T1000 (cell line): ENCODE measurements at places on chromosomes 12 and 14.
A peak's percentile ranks its signal among the peaks of the same experiment; 100 is the strongest.

DNA sequence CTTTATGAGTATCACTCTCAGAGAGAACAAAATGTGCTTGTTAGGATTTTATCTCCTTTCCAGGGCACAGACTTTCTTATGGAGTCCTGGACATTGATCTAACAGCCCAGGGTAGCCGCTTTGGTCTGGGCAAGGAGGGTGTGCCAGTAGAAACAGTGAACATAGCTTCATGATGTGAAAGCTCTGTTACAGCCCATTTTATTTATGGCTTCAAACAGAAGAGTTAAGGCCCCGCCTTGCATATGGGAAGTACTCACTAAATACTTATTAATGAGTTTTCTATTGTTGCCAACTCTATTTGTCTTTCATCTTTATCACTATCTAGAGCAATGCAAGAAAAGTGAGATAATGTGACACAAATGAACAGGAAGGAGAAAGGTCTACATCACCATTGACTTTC, 200.5 kb downstream of the NTF3 start:
- DNase-seq: no peak

- no peak for DNase-seq
Observed at GRCh38 chr14:75960231-75960630, 21.6 kb downstream of the TGFB3 start.

GRCh38 chr12:15851045-15851620, 31.1 kb upstream of the STRAP start:
- no peak for DNase-seq

DNA sequence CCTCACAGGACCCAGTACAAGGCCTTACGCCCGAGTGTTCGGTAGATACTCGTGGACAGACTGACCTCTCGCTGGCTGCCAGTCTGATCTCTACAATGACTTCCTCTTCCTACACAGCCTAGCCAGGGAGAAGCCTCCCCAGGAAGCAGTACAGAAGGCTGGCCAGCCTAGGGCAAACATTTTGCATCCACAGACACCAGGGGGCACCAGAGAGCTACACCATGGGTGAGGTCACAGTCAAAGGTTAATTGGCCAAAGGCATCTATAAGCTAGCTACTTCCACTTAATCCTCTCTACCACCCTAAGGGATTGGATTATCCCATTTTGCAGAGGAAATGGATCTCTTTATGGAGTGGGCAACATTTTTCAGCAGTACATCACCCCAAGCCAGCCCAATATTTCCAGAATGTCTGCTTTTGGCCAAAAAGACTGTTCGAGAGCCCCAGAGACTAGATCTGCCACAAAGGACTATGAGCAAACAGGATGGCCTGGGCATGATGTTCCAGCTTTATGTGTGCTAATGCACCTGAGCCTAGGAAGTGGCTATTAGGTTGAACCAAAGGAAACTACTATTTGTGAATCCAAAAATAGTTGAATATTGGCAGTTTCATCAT, 14.6 kb upstream of the PNMA1 start:
- peak; percentile 55 for DNase-seq

GRCh38 chr12:130195776-130196175, 33.5 kb downstream of the FZD10 start:
- no peak for DNase-seq

GRCh38 chr12:42447371-42447786, 121.4 kb downstream of the PPHLN1 start:
- no peak for DNase-seq

- no peak for DNase-seq
Observed at GRCh38 chr14:36502558-36503508, 17.2 kb downstream of the NKX2-1 start.

DNA sequence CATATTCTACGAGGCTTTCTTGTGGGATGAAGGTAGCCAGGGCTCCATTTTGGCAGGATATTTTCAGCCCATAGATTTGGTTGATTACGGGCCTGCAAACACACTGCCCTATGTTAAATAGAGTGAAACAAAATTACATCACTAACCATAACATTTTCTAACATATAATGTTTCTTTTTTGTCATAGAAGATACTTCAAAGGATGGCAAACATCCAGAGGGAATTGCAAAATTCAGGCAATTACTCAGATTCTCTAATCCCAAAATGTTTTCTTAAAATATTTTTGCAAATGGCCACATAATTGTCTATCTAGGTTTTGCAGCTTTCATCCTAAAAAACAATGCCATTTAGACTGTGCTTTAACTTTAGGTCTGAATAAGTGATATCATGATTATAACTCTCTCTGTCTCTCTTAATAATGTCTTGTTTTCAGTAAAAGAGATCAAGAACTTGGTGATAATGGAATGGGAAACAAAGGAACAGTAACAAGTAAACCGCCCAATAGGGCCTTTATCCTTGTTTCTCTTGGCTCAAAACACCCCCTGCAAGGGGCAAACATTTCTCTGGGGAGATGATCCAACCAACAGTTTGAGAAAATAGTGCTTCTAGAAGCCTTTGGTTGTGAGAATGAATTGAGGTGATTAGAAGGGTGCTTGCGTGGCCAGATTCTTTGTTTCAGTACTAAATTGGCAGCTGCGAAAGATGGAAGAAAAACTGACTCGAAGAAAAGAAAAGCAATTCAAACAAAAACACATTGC, 54.4 kb upstream of the BTG1 start:
- DNase-seq: no peak

GRCh38 chr14:92677087-92677668, 71.2 kb downstream of the LGMN start:
- DNase-seq: no peak

- no peak for DNase-seq
Observed at GRCh38 chr12:76856018-76856644, 22.7 kb downstream of the CSRP2 start.

GRCh38 chr12:69569236-69569635, 16.0 kb upstream of the CCT2 start:
- no peak for DNase-seq

- DNase-seq: no peak
Observed at GRCh38 chr12:32010631-32011336, 51.6 kb downstream of the RESF1 start.

DNA sequence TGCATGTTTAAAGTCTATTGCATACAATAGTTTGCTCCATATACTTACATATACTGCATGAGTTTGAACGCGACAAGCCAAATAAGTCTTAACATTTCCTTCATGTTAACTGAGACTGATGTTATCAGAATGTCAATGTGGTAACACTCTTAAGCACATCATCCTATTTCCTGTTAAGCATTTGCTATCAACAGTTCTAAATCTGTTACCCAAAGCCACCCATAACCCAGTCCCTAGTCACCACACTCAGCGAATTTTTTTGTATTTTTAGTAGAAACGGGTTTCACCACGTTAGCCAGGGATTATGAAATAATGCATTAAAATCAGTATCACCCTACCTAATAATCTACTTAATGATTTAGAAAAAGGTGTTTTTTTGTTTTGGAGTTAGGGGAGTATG, 39.4 kb downstream of the HNRNPC start:
- no peak for DNase-seq

DNA sequence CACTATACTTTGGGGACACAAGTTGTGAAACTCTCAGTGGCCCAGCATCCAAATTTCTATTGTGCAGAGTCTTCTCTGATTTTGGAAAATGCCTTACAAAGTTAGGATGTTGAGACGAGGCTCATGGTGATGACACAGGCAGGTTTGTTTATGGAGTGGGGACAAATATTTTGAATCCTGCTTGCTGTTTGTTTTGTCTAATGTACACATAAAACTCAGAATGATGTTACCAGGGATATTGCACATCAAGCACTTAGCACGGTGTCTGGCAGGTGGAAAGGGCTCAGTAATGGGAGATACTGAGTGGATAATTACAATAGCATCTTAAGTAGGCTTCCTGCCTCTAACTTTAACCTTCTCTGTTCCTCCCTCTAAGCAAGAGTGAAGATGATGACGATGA, 628.9 kb upstream of the TBX3 start:
- DNase-seq: no peak

GRCh38 chr12:117188121-117188665, 2.1 kb downstream of the FBXO21 start:
- DNase-seq: no peak

GRCh38 chr12:123115409-123116121, 35.3 kb downstream of the PITPNM2 start:
- DNase-seq: peak; percentile 33

GRCh38 chr12:125014526-125014925, 21.1 kb downstream of the BRI3BP start:
- no peak for DNase-seq

DNA sequence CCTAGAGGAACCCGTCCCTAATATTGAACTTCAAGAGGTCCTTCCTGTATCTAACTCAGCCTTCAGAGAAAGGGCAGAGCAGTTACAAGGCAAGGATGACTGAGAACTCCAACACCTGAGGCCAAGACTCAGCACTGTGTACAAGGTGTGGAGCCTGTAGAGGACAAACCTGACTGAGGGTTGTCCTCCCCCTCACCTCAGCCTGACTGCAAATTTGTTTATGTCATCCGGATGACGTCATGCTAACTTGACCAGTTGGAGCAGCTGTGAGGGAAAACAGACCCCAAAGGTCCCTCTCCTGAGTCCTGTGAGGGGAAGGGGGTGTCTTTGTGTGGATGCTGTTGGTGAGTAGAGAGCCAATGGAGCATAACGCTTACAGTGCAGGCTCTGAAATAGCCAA, 4.3 kb downstream of the CRACR2A start:
- DNase-seq: no peak

DNA sequence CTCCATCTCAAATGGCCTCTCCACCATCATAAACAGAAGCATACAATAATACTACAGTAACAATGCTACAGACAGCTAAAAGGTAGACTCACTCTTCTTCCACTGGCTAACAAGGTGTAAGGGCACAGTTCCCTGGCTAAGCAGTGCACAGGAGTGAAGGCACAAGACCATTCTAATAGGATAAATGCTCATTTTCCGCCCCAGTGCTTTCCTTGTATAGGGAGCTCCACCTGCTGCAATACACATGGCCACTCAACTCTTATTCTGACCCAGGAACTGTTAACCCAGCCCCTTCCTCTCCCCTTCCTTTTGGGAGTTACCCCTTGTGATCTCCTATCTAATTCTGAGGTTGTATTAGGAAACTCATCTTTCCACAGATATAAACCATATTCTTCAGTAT, 124.6 kb downstream of the KCNK10 start:
- DNase-seq: no peak

DNA sequence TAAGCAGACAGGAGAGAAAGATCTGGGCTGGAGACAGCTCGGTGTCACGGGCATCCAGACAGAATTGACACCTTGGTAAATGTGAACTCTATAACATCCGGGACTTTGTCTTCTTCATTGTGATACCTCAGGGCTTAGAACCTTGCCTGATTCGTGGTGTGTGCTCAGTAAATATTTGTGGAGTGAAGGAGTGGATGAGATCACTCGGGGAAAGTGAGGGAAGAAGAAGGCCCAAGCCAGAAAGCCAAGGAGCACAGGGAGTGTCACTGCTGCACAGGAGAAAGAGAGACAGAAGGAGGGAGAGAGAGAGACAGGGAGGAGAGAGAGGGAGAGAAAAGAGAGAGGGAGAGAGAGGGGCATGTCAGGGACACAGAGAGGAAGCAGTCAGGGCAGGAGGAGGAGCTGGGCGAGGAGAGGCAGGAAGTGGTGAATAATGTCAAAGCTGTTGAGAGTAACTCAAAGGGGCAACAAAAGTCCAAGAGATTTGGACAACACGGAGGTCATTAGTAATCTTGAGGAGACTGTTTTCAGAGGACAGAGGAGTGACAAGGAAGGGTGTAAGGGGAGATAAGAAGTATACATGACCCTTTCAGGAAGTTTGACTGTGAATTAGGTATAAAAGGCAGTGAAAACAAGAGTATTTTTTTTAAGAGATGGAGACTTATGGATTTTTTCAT, 141.6 kb upstream of the MAX start:
- no peak for DNase-seq

GRCh38 chr14:94970941-94971730, 186.2 kb downstream of the DICER1 start:
- no peak for DNase-seq

DNA sequence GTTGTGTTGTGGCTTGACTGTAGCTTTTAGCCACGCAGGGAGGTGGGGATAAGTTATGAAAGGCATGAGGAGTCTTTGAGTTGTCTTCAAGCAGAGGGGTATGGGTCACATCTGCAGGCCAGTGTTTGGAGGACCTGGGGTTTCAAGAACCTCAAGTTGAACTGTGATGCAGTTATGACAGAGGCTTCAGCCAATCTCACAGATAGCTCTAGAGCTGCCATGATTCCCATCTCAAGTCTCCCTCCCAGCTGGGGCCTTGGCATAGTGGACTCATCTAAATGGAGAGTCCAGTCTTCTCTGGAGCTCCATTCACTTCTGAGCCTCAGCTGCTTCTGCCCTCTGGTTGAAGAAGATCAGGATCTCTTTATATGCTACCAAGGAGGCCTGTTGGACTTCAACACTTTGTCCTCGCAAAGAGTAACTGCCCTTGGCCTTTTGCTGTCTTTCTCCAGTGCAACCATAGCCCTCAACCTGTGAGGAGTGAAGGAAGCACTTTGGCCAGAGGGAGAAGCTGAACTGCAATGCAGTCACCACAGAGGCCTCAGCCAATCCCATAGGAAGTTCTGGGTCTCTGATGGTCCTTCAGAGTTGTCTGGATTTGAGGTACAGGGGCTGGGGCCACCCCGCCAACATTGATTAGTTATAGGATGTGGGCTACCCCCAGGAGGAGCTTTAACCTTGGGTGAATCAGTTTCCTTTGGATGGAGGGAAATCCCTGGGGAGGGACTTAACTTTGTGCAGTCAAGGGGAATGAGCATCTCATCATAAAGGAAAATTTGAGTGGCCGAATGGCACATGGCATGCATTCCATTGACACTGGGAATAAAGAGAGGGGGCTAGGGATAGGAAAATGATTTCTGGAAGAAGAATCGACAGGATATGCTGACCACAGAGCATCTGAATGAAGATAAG, 230.5 kb downstream of the PCNX1 start:
- DNase-seq: no peak

- DNase-seq: no peak
Observed at GRCh38 chr14:99589031-99589441, 15.0 kb downstream of the CCDC85C start.

- no peak for DNase-seq
Observed at GRCh38 chr12:108653082-108653516, 19.4 kb upstream of the SELPLG start.

DNA sequence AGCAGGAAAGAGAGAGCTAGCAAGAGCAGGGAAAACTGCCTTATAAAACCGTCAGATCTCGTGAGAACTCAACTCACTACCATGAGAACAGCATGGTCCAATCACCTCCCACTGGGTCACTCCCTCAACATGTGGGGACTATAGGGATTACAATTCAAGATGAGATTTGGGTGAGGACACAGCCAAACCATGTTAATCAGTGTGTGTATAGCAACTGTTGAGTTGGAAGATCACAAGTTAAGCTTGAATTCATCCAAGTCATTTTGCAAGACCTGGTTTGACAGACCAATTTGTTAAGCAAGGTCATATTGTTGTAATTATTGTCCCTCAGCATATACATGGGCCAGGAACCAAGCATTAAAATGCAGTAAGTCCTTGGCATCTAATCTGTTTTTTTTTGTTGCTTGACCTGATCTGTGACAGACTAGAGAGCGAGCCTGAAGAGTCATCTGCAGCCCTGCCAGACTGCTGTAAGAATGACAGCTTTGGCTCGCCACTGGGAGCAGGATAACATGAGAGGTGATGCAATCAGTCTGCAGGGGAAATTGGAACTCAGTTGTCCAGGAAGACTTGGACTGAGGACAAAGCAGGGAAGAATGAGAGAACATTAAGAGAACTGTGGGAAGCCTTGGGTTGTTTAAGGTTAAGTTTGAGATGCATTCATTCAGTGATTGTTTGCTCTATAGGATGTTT, 297.6 kb upstream of the SEL1L start:
- no peak for DNase-seq
